Stimulated activated CD8-positive, alpha-beta memory T cell treated with anti-CD3 and anti-CD28 coated beads, Interleukin-15, amount 100 ng/mL, for 4 hours (primary cell): ENCODE measurements at places on chromosomes 1 and 21.

DNA sequence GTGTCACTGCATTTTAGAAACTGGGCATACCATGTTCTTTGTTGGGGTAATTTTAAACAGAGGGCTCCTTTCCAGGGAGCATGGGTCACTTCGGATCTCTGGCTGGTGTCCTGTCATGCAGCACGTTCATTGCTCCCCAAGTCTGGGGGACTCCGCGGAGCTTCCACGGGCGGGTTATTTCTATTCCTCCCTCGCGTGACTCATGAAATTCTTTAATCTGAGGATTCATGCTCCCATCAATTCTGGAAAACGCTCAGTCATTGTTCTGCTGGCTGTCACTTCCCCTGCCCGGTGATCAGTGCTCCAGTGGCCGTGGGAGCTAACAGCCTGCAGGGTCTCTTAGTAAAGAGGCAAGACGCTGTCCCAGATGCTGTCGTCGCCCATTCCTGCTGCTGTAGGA is 28.1 kb downstream of the CFAP74 start:
- DNase-seq, result no peak

GRCh38 chr1:231882790-231883189 is 256.2 kb downstream of the DISC1 start:
- DNase-seq, result no peak

DNA sequence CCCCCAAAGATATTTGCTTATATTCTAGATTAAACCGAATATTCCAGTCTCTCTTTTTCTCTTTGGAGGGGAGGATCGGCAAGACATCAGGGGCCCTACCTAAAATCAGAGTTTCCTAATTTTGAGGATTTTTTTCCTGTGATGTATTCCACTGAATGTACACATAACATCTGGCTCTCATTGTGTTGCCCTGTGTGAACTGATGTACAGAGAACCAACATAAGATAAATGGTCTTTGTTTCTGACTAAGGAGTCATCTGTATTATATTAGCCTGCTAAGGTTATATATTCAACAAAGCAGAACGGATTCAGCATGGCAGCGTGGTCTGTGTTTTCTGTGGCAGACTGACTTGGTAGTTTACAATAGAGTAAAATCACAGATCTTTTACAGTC is 114.8 kb upstream of the NCAM2 start:
- DNase-seq, result no peak

GRCh38 chr1:153883223-153883622 is 39.5 kb downstream of the GATAD2B start:
- DNase-seq, result no peak

- no peak for DNase-seq
Measured at GRCh38 chr1:186930238-186930637, 101.5 kb downstream of the PLA2G4A start.

DNA sequence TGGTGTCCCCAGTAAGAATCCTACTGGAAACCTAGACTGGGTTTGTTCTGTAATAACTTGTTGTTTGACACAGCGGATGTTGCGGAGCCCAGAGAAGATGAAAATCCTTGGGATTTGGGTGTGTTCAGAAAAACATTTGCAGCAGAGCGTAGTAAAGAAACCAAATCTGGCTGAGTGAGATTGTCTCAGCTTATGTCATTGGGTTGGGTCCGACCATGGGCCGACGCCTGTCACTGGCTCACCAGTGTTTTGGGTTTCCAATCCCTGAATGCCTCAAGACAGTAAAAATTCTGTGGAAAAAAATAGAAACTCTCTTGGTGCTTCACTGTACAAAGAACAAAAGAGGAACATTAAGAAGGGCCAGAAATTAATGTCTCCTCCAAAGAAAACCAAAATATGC is 146.3 kb downstream of the TPR start:
- DNase-seq, result no peak

DNA sequence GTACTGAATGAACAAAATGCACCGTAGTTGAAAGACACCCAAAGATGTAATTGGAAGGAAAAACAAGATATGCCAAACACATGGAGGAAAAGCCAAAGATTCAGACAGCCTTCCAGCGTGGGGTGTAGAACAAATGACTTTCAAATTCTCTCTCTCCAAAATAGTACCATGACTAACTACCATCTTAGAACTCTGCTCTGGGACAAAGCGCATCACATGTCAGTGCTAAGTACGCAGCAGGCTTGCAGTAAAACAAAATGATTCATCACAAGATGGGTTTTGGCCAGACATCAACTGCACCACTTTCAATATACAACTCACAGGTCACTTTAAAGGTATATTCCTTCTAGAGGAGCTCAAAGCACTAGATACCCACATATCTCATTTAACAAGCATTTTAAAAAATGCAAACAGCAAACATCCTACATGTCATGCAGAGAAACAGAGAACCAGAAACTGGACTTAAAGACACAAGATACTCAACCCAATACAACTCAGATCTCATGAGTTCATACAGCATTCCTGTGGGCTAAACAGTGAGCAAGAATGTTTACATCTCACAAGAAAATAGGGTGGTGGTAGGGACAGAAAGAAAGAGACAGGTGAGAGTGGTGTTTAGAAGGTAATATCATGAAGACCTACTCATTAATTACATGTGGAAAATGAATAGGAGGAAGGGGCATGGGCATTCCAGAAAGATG is 75.7 kb downstream of the BCAR3 start:
- no peak for DNase-seq

DNA sequence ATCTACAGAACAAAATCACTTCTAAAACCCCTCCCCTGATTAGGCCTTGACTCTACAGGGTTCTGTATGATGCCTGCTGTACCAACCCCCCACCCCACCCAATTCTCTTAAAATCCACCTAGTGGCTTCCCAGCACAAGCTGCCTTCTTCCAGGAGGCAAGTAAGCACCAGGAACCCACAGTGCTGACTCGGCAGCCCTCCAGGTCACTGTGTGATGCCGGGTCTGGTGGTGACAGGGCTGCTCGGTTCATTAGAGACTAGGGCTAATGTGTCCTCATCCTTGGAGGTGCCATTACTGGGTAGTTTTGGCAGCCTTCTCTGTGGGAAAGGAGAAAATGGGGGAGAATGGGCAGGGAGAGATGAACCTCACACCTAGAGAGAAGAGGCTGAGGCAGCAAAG is 363.5 kb downstream of the PTPRU start:
- DNase-seq, result no peak

DNA sequence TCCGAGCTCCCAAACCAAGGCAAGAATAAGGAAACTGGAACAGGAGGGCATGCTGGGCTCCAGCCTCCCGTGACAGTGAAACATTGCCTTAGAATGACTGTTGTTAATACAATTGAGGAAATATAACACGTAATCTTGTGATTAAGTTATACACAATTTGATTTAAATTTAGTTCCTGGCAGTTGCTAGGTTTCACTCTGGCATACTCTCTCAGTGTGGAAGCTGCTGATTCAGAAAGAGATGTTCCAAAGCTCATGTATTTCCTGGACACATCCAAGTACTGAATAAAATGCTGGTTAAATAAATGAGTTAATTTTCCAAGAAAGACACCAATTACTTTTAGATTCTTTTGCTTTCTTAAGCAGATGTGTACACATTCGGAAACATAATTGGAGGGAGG is 176.1 kb downstream of the GRIK1 start:
- no peak for DNase-seq

DNA sequence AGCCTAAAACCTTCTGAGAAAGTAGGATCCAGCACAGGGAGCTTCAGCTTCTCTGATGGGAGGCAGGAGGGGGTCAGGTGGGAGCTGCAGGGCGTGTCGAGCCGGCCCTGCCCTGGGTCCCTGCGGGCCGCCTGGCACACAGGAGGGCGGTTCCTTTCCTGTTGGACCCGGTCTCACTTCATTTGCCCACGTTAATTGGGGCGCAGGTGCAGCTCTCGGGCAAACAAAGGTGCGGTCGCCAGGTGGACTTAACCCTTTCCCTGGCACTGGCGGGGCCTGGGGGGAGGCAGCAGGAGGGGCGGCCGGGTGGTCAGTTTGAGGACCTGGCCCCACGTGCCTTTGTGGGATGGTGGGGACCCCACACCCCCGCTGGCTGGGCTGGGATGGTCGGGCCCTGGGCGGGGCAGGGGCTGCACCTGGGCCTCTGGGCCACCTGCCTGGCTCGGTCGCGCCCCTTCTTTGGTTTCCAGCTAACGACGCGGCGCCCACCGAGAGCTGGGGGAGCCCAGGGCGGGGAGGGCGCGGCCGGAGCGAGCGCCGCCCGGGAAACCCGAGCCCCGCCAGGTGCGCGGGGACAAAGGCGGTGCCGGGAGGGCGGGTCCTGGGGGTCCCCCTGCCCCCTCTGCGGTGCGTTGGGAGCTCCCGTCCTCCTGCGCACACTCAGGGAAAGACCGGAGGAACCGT is 20.8 kb upstream of the C1orf159 start:
- DNase-seq, result no peak

DNA sequence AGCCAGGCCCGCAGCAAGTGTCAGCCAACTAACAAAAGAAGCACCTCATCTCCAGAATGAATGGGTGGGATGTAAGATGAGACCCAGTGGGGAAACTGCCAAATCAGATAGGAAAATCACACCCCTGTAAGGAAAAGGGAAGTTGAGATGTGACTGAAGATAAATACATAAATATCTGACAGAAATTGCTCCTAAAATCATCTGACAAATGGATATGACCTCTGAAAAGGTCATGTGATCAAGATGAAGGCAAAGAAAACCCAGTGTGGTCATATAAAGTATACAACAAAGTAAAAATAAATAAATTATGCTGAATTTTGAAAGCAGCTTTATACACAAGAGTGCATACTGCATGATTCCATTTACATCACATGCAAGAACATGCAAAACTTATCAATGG is 12.7 kb downstream of the SIPA1L2 start:
- no peak for DNase-seq

- no peak for DNase-seq
Measured at GRCh38 chr1:90370686-90371447, 346.2 kb downstream of the BARHL2 start.

- DNase-seq, result no peak
Measured at GRCh38 chr1:180571060-180571831, 12.5 kb downstream of the OVAAL start.

DNA sequence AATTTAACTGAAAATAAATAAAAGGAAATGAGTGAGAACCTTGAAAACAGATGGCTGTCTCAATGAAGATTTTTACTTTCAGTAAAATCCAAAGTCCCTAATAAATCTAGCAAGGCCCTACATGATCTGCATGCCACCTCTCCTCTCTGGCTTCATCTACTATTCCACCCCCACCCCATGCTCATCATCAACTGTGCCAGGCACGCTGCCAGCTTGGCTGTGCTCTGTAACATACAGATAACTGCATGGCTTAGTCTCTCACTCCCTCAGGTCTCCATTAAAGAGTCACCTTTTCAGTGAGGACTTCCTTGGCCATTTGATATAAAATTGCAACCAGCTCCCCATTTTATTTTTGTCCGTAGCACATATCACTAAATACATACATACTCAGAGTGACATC is 26.7 kb downstream of the RGSL1 start:
- no peak for DNase-seq

DNA sequence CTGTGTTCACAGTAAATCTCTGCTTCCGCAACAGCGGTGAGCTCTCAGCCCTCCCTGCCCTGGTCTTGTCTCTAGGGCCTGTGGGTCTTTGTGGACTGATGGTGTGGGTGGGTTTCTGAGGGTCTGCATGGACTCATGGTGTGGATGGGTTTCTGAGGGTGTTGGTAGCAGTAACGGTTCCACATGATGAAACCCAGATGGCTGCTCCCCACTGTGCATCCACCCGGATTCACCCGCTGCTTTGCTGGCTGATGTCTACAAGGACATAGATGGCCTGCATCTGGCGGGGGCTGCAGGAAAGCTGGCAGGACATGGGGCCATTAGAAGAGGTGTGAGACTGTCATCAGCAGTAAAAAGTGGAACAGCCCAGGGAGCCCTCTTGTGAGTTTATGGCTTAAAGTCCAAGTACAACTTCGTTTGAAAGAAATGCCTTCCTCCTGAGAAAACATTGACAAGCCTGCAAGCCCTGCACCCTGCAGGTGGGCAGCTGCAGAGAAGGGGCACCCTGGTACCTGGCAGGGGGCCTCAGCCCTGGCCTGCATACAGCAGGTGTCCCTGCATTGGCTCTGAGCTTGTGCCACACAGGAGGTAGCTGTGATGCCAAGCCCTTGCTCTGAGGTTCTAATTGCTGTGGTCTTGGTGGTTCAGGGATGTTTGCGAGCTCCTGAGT is 156.9 kb upstream of the COL6A1 start:
- no peak for DNase-seq

- no peak for DNase-seq
Measured at GRCh38 chr1:32144033-32144432, 35.4 kb upstream of the TXLNA start.

- DNase-seq, result no peak
Measured at GRCh38 chr1:183859831-183860230, 54.9 kb downstream of the RGL1 start.

DNA sequence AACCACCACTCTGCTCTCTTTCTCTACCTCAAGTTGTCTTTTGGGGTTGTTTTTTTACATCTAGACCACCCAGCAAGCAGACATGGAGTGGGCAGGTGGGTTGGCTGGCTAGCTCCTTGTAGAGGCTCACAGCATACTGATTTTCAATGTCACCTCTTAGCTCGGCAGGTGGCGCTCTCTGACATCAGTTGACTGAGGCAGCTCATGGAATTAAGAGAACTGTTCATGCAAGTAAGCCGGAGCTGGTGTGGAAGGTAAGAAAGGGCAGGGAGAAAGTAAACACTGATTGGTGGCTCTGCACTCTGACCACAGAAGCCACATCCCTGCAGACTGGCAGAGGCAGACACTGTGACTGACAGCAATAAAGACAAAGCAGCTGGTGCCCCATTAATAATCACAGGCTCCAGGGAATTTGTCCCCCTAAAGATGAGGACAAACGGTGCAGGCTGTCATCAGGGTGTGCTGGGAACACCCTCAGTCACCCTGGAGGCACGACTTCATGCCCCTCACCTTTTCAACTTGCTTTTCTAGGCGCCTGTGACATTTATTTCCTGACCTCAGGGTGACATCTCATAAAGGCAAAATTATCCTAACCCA is 226.8 kb downstream of the LMX1A start:
- no peak for DNase-seq

- peak; percentile 2 for DNase-seq
Measured at GRCh38 chr1:59971464-59971911, 44.9 kb upstream of the CYP2J2 start.

DNA sequence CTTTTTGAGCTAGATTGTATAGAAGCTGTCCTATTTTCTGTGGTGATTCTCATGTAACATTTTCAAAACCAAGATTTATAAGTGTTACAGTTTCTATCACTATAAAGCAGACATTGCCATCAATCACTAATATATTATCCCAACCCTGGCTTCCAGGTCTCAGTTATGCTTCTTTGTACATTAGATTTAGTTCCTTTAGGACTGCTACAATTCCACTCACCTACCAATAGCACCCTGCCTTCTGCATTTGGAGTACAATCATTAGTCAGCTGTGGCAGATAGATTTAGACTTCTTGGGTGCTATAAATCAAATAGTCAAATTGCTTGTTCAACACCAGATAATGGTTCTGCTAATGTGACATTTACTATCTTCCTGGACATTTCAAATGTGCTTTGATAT is 281.6 kb downstream of the BRINP3 start:
- no peak for DNase-seq
